ENCODE measurements at places on chromosomes 12 and 14. TPM values are rescaled to one million over a fixed set of nuclear protein-coding genes. Genes with fewer than 3 reads are reported as not detected.

Gene HOXC11
- total RNA-seq: 0.36 TPM

Gene ISCU
- total RNA-seq: 96.2 TPM

Gene KRT72
- not detected for total RNA-seq

Gene FOXG1
- total RNA-seq: 0.08 TPM

Gene ARHGEF40
- total RNA-seq: 10.7 TPM

Gene CLEC12A
- total RNA-seq: not detected

Gene PHETA1
- total RNA-seq: 7.4 TPM

Gene TDRD9
- total RNA-seq: not detected

Gene AQP2
- total RNA-seq: not detected

Gene CCDC38
- total RNA-seq: 0.09 TPM

Gene SSTR1
- total RNA-seq: not detected

Gene PDE3A
- total RNA-seq: 5.6 TPM

Gene RNASE1
- total RNA-seq: 0.29 TPM

Gene USP44
- 0.18 TPM for total RNA-seq

Gene LRTM2
- not detected for total RNA-seq

Gene BCL2L14
- not detected for total RNA-seq

Gene CAPS2
- 1.4 TPM for total RNA-seq

Gene SLC7A8
- total RNA-seq: 0.69 TPM

Gene CACNA1C
- total RNA-seq: not detected

Gene SRSF5
- total RNA-seq: 210 TPM

Gene SYNDIG1L
- total RNA-seq: not detected

Gene MMP19
- total RNA-seq: 0.13 TPM

Gene MUCL1
- not detected for total RNA-seq

Gene PARP11
- 2.6 TPM for total RNA-seq

Gene CCDC196
- total RNA-seq: not detected

Gene PTPN21
- total RNA-seq: 9.7 TPM

Gene NEUROD4
- total RNA-seq: not detected

Gene SLC38A4
- not detected for total RNA-seq

Gene INSM2
- total RNA-seq: 0.06 TPM

Gene KRT6C
- not detected for total RNA-seq

Gene PLEK2
- 32.9 TPM for total RNA-seq

Gene SDR9C7
- not detected for total RNA-seq

Gene LMO3
- total RNA-seq: not detected

Gene STRAP
- 190 TPM for total RNA-seq

Gene VWF
- total RNA-seq: 0.14 TPM

Gene IL22
- total RNA-seq: not detected

Gene OAS2
- 0.25 TPM for total RNA-seq

Gene PRIM1
- 32.0 TPM for total RNA-seq

Gene CIROP
- total RNA-seq: not detected

Gene TRMT61A
- total RNA-seq: 22.4 TPM

Gene EPS8
- 31.0 TPM for total RNA-seq

Gene BCL11B
- 0.18 TPM for total RNA-seq

Gene CLEC6A
- not detected for total RNA-seq

Gene PACS2
- total RNA-seq: 26.9 TPM

Gene TMED8
- total RNA-seq: 6.7 TPM

Gene NRIP2
- total RNA-seq: not detected

Gene TM7SF3
- 74.6 TPM for total RNA-seq

Gene BHLHE41
- total RNA-seq: 1.9 TPM

All from A549 treated with DMSO at 1 μM for 4 hours (cell line).